NAMALWA (cell line): ENCODE measurements at places on chromosomes 1 and 21.

DNA sequence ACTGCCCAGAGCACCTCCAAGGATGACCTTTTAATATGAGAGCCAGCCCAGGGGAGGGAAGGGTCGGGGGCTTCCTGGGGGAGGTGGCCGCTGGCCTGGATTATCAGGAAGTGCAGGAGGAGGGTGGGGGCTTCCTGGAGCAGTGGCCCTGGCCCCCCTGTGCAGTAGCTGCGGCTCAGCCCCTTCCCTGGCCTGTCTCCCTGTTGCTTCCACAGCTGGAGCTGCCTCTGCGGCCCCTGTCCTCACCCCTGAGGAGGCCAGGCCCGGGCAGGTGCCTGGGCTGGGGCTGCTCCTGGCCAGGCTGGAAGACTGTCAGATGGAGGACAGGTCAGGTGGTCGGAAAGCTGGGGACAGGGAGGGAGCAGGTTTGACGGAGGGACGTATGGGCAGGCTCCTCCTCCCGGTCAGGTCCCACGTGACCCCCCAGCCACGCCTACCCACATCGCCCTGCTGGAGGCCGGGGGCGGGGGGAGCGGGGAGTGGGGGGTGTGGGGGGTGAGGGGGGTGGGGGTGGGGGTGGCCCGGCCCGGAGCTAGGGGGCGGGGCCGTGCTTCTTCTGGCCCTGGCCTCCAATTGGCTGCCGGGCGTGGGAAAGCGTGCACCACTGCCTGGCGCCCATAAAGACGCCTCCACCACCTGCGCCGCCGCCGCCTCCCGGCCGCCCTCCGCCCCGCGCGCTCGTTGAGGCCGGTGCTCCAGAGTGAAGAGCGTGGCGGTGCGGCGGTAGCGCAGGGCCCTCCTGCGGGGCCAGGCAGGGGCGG, 10.2 kb upstream of the TNFRSF14 start:
- peak; percentile 96 for DNase-seq

- no peak for DNase-seq
These were observed 1.2 kb downstream of the SH2D5 start for GRCh38 chr1:20731057-20731991.

DNA sequence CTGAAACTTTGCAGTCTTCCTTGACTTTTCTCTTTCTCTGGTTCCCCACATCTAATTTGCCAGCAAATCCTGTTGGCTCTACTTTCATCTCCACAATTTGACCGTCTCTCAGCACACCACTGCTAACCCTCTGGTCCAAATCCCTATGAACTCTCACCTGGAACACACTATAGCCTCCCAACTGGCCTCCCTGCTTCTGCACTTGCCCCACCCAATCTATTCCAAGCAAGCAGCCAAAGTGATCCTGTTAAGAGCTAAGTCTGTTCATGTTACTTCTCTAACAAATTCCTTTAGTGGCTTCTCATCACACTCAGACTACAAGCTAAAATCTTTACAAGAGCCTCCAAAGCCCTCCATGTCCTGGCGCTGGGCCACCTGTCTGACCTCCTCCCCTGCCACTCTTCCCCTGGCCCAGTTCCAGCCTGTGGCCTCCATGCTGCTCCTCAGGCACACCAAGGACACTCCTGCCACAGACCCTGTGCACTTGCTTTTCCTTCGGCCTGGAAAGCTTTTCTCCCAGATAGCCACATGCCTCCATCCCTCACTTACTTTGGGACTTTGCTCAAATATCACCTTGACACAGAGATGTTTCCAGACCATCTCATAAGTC, 104.1 kb downstream of the DTL start:
- DNase-seq: no peak

DNA sequence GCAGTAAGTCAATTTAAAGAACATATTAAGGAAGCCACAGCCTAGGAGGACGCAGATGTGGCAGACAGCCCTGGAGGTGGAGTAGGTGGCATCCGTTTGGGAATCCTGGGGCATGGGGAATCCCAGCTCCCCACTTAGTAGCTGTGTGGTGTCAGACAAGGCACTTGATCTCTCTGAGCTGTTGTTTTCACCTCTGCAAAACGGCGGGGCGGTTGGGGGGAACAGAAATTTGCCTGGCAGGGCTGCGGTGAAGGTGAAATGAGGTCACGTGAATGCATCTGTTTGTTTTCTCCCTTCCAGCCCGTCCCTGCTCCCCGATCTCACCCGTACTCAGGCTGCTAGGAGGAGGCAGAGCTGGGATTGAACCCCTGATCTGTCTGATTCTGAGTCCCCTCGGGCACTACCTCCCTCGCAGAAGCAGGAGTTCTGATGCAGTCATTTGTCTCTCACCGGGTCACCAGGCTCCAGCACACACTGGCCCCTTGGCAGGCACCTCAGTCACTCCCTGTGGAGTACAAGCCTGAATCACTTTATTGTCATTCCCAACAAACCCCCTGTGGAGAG, 2.2 kb upstream of the LAPTM5 start:
- DNase-seq: peak; percentile 74

- peak; percentile 74 for DNase-seq
These were observed 6.4 kb upstream of the GUCA2B start for GRCh38 chr1:42146626-42147320.

- DNase-seq: no peak
These were observed 327.3 kb downstream of the RWDD3 start for GRCh38 chr1:95561346-95561745.

- no peak for DNase-seq
These were observed 2.6 kb upstream of the CC2D1B start for GRCh38 chr1:52368383-52369172.

GRCh38 chr1:213564215-213564659, 423.5 kb upstream of the PROX1 start:
- DNase-seq: peak; percentile 23

DNA sequence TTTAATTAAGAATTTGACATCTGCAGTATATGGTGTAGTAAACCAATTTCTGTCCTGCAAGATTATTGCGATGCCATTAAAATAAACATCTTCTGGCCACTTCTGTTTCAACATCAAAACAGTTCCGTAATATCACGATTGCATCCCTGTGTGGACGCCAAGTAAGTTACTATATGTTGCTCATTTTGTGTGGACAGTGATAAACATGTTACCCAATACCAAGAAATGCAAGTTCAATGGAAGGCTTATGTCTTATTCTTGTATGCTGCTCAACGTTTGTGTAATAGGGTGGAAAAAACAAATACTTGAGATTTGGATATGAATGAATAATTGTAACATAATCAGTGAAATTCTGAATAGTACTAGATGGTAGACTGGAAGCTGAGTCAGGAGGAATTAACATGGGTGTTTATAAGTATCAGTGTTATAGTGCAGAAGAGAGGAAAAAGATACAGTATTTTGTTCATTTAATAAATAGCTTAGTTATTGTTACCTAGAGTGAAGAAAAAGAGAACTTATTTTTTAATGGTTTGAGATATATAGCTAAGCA, 15.2 kb downstream of the TTC3 start:
- no peak for DNase-seq

- no peak for DNase-seq
These were observed 37.3 kb upstream of the KHDRBS1 start for GRCh38 chr1:31976401-31976800.

DNA sequence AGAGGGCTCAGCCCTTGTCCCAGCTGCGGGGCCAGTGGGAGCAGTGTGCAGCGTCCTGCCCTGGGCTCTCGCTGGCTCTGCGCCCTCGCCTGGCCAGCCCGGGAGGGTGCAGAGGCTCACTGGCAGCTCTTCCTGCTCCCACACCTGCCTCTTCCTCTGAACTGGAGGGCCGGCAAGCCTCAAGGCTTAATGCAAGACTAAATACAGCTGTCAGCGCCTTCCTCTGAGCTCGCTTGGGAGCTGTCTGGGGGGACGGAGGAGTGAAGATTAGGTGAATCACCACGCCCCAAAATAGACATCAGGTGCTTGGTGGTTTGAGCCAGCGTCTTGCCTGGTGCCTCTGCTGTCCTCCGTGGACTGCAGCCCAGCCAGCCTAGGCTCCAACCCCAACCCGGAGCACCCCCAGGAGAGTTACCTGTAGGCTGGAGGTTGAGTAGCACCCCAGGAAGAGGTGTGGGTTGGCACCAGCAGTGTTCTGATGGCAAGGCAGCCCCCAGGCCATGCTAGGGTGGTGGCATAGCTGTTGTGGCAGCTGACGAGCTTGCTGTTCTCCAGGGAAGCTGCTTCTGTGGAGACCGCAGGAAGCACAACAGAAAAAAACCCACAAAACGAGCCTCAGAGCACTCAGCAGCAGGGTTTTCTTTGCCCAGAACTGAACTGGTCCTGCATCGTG, 36.9 kb downstream of the UMODL1 start:
- peak; percentile 95 for DNase-seq

- no peak for DNase-seq
These were observed 42.9 kb downstream of the ATP1A1 start for GRCh38 chr1:116415699-116416533.

- DNase-seq: no peak
These were observed 134.8 kb downstream of the BACH1 start for GRCh38 chr21:29433366-29434059.

GRCh38 chr21:44043613-44044012, 31.5 kb downstream of the TRAPPC10 start:
- DNase-seq: peak; percentile 41

DNA sequence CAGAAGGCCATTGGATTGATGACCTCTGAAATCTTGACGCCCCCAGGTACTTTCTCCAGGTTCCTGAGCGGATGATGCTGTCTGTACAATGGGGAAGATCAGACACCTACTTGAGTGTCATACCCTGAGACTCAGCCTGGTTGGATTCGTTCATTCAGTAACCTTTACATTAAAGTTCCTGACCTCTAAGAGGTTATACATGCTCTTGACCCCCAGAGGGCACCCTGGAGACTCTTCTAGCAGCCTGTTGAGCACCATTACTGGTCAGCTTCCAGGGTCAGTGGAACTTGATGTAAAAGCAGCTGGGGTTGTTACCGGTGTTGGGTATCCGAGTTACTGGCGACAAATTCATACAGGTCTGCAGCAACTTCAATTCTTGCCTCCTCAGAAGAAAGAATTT, 114.3 kb upstream of the ZNF678 start:
- DNase-seq: peak; percentile 67

DNA sequence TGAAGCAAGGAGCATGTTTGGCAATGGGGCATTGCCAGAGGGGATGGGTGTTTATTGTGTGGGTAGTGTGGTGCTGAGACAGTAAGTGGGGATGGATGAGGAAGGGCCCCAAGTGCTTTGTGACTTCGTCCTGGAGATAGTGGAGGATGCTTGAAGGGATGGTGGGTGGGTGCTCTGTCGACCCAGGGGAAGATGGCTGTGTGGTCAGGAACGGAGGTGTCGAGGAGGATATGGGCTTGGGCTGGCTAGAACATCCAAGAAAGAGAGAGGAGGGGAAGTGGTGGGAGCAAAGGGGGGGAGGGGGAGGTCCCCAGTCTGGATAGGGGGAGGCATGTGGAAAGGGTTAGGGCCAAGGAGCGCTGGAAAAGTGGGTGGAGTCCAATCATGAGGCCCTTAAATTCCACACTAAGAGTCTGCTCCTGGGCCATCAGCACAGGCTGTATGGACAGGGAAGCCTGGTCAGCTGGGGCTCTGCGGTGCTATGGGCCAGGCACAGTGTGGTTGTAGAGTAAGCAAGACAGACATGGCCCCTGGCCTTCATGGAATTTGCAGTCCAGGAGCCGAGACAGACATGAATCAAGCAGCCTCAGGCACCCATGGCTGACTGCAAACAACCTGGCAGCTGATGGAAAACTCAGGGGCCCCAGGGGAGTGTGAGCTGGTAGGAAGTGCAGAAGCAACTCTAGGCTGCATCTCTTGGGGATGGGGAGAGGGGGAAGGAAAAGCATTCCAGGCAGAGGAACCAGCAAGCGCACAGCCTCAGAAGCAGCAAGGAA, 36.3 kb downstream of the EDN2 start:
- DNase-seq: no peak

- DNase-seq: no peak
These were observed 10.4 kb upstream of the ZNF669 start for GRCh38 chr1:247114351-247115140.

- DNase-seq: no peak
These were observed 53.8 kb upstream of the PSEN2 start for GRCh38 chr1:226816576-226816975.

- DNase-seq: peak; percentile 65
These were observed 388.8 kb downstream of the NTNG1 start for GRCh38 chr1:107529511-107530149.

DNA sequence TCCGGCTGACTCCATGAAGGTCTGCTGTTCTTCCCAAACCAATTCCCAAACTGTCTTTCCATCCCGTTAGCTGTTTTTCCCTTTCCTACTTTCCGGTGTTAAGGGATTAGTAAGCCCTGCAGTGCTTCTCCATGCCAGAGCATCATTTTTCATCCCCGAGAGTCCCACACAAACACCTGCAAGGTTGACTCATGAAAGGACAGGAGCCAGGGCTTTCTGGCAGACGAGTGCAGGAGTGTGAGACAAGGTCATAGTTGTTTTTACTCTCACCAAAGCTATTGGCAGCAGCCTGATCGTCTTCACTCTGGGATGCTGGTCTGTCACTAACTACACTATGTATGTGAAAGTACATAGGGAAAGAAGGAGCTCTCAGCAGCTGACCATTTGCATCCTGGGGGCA, 10.2 kb upstream of the BECN2 start:
- no peak for DNase-seq

DNA sequence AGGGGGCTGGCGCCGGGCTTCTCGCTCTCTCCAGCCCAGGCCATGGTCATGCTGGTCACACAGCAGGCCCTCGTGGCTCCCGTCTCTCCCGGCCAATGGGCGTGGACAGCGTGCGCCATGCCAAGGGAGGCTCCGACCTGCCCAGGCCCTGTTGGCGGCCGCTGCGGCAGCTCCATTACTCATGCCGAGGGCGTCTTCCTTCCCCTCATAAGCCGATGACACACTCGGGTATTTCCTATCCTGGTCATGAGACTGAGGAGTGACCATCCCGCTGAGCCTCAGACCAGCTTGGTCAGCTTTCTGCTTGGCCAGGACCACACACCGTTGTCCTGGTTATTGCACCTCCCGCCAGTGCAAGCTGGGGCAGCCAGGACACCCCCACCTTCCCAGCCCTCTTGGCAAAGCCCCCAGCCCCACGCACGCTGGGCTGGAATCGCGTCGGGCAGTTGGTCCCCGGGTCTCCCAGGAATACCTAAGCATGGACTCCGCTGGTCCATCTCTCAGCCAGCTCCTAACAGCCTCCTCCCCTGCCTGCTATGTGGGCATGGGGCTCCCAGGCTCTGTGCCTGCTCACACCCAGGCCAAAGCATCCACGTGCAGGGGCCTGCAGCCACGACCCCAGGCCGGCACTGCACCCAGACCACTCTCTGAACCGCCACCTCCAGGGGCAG, 49.8 kb downstream of the ARHGEF16 start:
- no peak for DNase-seq

DNA sequence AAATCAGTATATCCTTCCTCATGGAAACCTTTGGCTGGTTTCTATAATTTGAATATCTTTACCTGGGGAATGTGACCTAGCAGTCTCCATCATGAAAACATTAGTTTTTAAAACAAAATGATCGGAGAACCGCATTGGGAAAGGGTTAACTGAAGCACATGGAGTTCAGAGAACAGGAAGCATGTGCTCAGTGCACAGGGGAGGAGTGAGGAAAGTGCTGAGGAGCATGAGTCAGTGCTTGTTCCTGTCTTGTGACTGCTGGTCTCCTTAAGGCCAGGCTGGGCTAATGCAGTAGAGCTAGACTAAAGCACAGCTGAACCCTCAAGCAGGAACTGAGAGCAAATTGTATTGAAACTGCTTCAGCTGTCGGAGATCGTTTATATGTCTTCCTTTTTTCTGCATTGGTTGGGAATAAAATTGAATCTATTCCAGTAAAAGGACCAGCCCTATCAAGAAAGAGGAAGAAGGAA, 5.8 kb downstream of the IFI16 start:
- DNase-seq: peak; percentile 87

GRCh38 chr1:191888996-191889622, 269.2 kb upstream of the RGS18 start:
- no peak for DNase-seq

- DNase-seq: no peak
These were observed 131.9 kb upstream of the ATP1B1 start for GRCh38 chr1:168974611-168975010.

GRCh38 chr1:99180343-99180808, 83.9 kb upstream of the PLPPR4 start:
- DNase-seq: peak; percentile 90
